Progenitor cell of endocrine pancreas (in vitro differentiated cells): ENCODE measurements at places on chromosomes 2 and 18.

DNA sequence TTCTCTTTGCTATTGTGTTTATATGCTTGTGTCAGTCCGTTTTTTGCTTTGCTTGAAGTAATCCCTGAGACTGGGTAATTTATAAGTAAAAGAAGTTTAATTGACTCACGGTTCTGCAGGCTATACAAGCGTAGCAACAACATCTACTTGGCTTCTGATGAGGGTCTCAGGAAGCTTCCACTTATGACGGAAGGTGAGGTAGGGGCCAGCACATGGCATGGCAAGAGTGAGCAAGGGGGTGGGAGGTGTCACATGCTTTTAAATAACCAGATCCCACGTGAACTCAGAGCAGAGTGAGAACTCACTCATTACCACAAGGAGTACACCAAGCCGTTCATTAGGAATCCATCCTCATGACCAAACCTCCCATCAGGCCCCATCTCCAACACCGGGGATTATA, 540.3 kb downstream of the TDRD15 start:
- peaks cover 4% of the 10 kb centered on the region for H3K27me3 ChIP-seq
- H3K27ac ChIP-seq = no peak overlapping the region
- no peak overlapping the region for H3K4me3 ChIP-seq
- DNase-seq = no peak
- H3K4me1 ChIP-seq = peaks cover 8% of the 10 kb centered on the region

DNA sequence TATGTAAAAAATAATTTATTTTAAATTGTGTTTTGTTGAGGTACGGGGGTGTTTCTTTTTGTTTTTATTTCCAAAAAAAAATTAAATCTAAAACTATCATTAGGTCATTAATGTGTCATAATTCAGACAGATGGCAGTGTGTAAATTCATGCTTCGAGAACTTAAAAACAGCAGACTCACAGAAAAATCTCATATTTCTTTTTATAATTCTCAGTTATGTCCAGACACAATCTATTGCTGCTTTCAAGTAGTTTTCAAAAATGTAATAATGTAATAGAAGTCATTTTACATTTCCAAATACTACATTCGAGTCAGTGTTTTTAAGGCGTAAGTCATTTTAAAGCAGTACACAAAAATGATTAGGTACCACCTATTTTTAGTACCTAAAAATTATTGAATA, 14.3 kb downstream of the IKZF2 start:
- H3K4me1 ChIP-seq = no peaks in the 10 kb centered on the region
- H3K4me3 ChIP-seq = no peak overlapping the region
- no peak for DNase-seq
- H3K27ac ChIP-seq = no peak overlapping the region

- no peak overlapping the region for H3K4me3 ChIP-seq
- no peak overlapping the region for H3K27ac ChIP-seq
- DNase-seq = no peak
- peaks cover 3% of the 10 kb centered on the region for H3K4me1 ChIP-seq
Observed at GRCh38 chr2:227160164-227160563, 3.8 kb downstream of the COL4A4 start.

GRCh38 chr2:143575340-143575739, 446.1 kb downstream of the ARHGAP15 start:
- no peaks in the 10 kb centered on the region for H3K4me1 ChIP-seq
- DNase-seq = no peak
- no peak overlapping the region for H3K27ac ChIP-seq

- no peak overlapping the region for H3K4me3 ChIP-seq
- no peaks in the 10 kb centered on the region for H3K4me1 ChIP-seq
- no peak overlapping the region for H3K27ac ChIP-seq
- H3K36me3 ChIP-seq = peaks cover 88% of the 10 kb centered on the region
- DNase-seq = no peak
- H3K27me3 ChIP-seq = no peaks in the 10 kb centered on the region
Observed at GRCh38 chr2:120052597-120052996, 39.7 kb downstream of the EPB41L5 start.

DNA sequence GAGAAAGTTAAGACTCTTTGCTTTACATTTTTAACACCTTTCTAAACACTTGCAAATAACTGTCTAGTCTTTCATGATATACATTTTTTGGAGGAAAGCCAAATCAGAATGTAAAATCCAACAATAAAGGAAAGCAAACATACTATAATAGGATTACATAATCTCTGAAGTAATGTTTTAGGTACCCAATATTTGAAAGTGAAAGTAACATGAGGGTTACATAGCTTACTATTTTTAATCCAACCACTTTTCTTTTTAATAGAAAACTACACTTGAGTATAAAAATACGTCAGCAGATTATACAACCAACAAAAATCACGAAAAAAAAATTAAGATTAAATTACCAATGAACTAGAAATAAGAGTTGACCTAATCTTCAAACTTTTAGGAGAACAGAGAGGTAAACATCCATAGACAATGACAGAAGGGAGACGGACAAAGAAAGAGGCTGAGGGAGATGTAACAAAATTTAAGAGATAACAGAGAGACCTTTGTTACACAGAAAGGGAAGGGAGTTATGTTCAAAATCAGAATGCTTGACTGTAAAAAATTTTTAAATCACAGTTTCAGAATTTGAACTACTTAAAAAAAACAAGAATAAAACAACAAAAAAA, 150.0 kb downstream of the IKZF2 start:
- no peaks in the 10 kb centered on the region for H3K4me1 ChIP-seq
- H3K4me3 ChIP-seq = no peak overlapping the region
- H3K27me3 ChIP-seq = no peaks in the 10 kb centered on the region
- peaks cover 1% of the 10 kb centered on the region for H3K36me3 ChIP-seq

DNA sequence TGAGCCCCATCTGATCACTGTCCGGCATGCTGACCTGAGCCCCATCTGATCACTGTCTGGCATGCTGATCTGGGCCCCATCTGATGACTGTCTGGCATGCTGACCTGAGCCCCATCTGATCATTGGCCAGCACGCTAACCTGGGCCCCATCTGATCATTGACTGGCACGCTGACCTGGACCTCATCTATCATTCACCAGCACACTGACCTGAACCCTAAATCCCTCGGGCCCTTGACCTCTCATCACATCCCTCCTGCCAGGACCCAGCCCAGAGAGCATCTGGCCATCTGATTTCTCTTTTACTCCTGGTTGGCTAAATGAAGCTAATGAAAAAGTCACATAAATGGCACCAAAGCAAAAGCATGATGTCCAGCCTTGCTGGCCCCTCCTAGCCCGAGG, 207.1 kb downstream of the NDUFA10 start:
- H3K4me3 ChIP-seq = no peak overlapping the region
- no peak overlapping the region for H3K27ac ChIP-seq
- H3K27me3 ChIP-seq = peaks cover 22% of the 10 kb centered on the region
- H3K36me3 ChIP-seq = no peaks in the 10 kb centered on the region
- peak; percentile 1 for DNase-seq

DNA sequence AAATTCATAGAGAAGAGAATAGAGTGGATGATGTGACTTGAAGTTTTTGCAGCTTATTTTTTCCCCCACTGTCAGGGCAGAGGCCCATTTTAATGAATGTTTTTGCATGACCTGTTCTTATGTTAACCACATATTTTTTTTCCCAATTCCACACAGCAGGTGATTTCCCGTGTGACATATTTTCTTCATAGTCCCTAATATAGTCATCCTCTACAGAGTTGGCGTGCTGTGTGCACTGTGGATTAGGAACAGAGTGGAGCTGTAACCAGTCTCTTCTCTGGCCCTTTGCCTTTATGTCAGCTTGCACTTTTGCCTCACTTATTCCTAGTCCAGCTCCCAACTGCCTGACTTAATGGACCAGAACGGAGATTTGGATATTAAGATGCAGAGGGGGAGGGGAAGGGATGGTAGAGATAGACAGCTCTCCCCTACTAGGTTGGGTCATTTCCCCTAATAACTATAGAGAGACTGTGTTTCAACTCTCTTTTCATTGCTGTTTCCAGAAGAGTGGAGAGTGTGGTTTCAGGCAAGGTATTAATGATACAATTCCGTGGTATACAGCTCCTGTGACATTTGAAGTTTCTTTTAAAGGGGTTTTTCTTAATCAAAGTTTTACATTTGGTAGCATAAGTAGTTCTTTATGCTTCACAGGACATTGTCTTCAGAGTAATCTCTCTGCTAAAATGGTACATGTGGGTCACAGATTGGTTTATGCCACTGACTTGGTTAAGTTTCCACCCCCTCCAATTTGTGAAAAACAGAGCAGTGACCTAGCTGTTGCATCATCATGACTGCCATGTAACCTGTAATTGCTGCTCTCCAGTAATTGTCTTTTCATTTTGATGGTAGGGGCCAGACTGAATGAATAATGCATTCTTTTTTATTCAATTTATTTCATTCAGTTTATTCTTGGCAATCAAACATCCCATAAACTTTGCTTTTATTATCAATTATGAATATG, 161.3 kb downstream of the HAUS1 start:
- no peaks in the 10 kb centered on the region for H3K27me3 ChIP-seq
- no peak for DNase-seq
- H3K4me3 ChIP-seq = no peak overlapping the region
- H3K4me1 ChIP-seq = peaks cover 4% of the 10 kb centered on the region
- H3K36me3 ChIP-seq = peaks cover 2% of the 10 kb centered on the region

DNA sequence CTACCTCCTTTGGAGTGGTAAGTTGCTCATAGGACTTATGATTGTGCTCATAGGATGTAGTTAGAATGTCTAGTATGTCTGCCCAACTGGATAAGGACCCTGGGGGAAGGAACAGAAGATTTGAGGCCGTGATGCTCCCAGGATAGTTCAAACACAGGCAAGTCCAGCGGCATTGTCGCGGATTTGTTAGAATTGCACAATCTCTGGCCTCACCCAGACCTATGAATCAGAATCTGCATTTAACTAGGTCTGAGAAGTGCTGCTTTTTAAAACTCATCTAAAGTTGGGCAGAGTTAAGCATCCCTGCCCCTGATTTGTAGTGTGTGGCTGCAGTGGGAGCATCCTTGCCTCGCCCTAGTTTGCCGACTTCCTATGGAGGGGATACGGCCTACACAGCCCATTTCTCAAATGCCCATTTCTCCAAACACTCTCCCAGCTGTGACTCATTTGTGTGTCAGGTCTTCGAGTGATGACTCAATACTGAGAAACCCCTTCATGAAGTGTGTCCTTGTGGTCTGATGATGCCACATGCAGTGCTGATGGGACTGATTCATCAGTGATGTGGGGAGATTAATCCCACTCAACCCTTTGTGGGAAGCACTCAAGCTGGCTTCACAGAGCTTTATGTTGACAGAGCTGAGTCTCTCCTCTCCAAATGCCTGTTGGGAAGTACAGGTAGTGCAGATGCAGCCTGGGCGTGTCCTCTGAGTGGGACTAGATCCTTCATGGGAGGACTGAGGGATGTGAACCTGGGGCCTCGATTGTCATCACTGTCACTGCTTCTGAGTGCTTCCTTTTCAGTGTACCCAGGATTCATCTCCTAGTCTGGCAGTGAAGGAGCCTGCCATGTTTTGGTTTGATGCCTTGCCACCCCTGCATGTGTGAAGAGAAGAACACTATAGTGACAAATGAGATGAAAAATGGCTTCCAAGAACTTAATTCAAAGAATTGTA, 18.7 kb downstream of the SMIM21 start:
- H3K27ac ChIP-seq = no peak overlapping the region
- H3K36me3 ChIP-seq = no peaks in the 10 kb centered on the region
- no peak for DNase-seq
- H3K27me3 ChIP-seq = peaks cover 28% of the 10 kb centered on the region

DNA sequence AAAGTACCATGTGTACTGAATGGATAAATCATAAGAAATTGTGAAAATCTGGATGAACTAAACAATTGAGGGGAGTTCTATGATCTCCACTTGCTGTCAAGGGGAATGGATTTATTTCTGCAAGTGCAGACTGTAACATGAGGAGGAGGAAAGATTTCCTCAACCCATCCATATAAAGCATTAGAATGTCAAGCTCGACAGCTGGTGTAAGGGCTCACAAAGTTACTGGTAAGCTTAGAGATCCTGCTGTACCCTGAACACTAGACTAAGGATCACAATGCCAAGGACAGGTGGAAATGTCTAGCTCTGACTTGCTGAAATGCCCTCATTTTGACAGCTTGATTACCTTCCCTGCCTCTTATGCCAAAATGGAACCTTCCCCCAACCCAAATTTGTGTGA, 125.3 kb downstream of the TCF4 start:
- H3K27me3 ChIP-seq = no peaks in the 10 kb centered on the region
- no peak overlapping the region for H3K4me3 ChIP-seq
- no peaks in the 10 kb centered on the region for H3K36me3 ChIP-seq
- H3K4me1 ChIP-seq = peaks cover 19% of the 10 kb centered on the region
- H3K27ac ChIP-seq = no peak overlapping the region
- no peak for DNase-seq

DNA sequence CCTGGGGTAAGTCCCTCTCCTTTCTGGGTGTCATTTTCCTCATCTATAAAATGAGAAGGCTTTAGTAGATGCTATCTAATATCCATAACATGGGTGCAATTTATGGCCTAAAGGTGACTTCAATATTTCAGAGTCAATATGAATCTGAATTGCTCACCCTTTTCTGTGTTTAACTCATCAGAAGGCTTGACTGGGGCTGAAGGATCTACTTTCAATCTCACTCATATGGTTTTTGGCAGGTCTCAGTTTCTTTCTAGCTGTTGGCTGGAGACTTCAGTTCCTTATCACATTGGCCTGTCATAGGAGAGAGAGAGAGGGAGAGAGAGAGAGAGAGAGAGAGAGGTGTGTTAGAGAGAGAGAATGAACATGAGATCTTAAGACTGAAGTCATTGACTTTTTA, 343.7 kb upstream of the MEX3C start:
- H3K36me3 ChIP-seq = no peaks in the 10 kb centered on the region
- H3K27ac ChIP-seq = no peak overlapping the region
- no peak for DNase-seq
- H3K27me3 ChIP-seq = no peaks in the 10 kb centered on the region

- H3K4me3 ChIP-seq = no peak overlapping the region
- H3K4me1 ChIP-seq = no peaks in the 10 kb centered on the region
- H3K27me3 ChIP-seq = peaks cover 56% of the 10 kb centered on the region
- no peak overlapping the region for H3K27ac ChIP-seq
Observed at GRCh38 chr2:118881490-118882129, 34.2 kb upstream of the EN1 start.
